ENCODE measurements at places on chromosomes 1 and 21. TPM values are rescaled to one million over a fixed set of nuclear protein-coding genes. Genes with fewer than 3 reads are reported as not detected.
A peak's percentile ranks its signal among the peaks of the same experiment; 100 is the strongest.

DNA sequence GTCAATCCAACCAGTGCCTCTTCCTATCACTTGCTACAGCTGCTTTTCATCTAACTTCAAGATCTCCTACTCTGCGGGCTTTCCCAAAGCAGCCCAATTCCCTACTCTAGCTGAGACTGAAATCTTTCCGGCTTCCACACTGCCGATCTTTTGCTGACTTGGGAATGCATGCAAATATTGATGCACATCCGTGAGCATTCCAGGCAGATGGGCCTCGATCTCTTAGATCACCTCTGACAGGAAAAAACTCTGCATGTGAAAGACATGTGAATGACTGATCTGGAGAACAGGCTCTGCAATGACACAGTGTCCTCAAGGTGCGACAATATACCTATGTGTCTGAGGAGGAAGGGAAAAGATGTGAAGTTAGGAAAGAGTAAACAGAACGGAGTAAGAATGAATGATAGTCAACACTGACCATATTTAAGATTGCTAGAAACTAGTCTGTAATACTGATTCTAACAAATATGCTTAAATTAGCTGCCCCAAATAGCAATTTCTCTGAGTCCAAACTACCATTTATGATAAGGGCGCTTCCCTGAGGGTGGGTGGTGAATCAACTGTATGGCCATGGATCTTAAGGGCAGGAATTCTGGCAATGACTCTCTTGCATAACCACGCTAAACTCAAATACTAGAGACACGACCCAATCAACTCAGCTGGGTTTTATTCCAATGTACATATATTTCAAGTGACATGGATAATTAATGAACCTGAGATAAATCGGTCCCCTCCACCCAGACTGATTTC lies 8.4 kb downstream of the TAF5L start:
- H3K27ac ChIP-seq, result no peak overlapping the region
- no peaks in the 10 kb centered on the region for H3K36me3 ChIP-seq
- no peak overlapping the region for H3K4me3 ChIP-seq
- peaks cover 3% of the 10 kb centered on the region for H3K4me1 ChIP-seq

DNA sequence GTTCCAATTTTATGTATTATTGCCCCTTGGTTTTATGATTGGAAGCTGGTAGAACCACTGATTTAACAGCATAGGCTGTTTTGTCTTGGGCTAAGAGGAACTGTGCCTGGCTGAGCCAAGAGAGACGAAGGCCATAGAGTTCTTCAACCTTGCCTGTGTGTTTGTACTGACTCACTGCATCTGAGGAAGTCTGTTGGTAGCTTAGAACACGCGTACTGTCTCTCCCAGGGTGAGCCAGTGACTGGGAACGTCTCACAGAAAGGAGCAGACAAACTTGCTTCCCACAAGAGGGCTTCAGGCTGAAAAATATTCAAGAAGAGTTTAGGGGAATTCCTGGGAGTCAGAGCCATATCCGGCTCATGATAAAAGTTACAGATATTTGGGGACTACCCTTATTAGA lies 14.9 kb downstream of the TMEM51 start:
- no peaks in the 10 kb centered on the region for H3K36me3 ChIP-seq
- DNase-seq, result no peak
- H3K27me3 ChIP-seq, result no peaks in the 10 kb centered on the region
- H3K4me1 ChIP-seq, result peaks cover 53% of the 10 kb centered on the region
- no peak overlapping the region for H3K4me3 ChIP-seq
- peak overlapping the region; percentile 66 for H3K27ac ChIP-seq

- peak within 1 kb of the TSS; percentile 76 for H3K4me3 ChIP-seq
- H3K4me1 ChIP-seq, result peaks cover 7% of the 10 kb centered on the region
- no peaks in the 10 kb centered on the region for H3K36me3 ChIP-seq
Measured at GRCh38 chr1:77888081-77888780, at the start of gene NEXN. Gene NEXN (plus strand): TSS chr1:77888624. CDS start chr1:77916107, 27,483 bp downstream.

- H3K36me3 ChIP-seq, result no peaks in the 10 kb centered on the region
- no peaks in the 10 kb centered on the region for H3K27me3 ChIP-seq
- peak; percentile 59 for DNase-seq
- H3K4me1 ChIP-seq, result no peaks in the 10 kb centered on the region
Measured at GRCh38 chr1:239570878-239571277, 184.5 kb downstream of the CHRM3 start.

GRCh38 chr1:115670476-115671175 lies 28.9 kb downstream of the VANGL1 start:
- no peak overlapping the region for H3K27ac ChIP-seq
- H3K36me3 ChIP-seq, result no peaks in the 10 kb centered on the region
- H3K4me1 ChIP-seq, result peaks cover 8% of the 10 kb centered on the region

- H3K27ac ChIP-seq, result no peak overlapping the region
- DNase-seq, result no peak
- no peaks in the 10 kb centered on the region for H3K27me3 ChIP-seq
Measured at GRCh38 chr1:38614861-38615260, 244.7 kb downstream of the RRAGC start.

DNA sequence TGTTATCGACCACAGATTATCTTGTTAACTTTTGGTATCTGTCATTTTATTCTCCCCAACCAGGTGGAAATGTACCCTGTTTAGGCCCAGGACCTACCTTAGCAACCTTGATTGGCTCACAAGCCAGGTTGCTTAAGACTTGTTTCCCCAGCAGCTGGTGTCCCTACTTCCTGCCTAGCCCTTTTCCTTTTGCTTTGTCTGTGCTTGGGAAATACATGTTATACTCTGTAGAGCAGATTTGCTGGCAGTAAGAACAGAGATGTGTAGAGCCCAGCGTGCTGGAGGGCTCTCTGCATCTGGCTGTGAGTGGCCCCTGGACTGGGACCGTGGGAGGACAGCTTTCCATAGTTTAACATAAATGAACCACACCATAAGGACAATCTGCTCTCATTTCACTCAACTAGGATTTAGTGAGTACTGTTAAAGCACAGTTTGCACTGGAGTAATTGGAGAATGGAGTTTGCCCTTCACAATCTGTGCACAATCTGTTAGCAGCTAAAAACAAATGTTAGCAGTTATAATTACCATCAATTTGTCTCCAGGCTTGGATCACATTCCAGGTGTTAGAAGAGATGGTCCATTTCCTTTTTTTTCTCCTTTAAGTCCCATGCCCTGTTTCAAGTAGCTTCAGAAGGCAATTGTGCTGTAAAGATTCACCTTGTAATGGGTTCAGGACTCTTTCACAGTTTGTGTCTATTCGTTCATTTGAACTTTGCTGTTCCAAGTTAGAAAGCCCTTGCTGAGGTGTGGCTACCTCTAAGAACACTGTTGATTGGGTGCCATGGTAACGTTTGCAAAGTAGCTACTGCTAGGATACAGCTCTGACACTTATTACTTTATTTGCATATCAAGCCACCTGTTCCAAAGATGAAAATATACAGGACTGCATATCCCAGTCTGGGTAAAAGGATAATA lies at the start of gene APOBEC4:
TSS of gene APOBEC4 (minus strand) at position 770 of the 915 bp plus-strand sequence. CDS start 4,535 bp downstream, outside the sequence.
- peaks cover 3% of the 10 kb centered on the region for H3K4me1 ChIP-seq
- no peak within 1 kb of the TSS for H3K4me3 ChIP-seq
- no peak for DNase-seq
- no peaks in the 10 kb centered on the region for H3K36me3 ChIP-seq

- H3K4me3 ChIP-seq, result no peak overlapping the region
- no peaks in the 10 kb centered on the region for H3K27me3 ChIP-seq
- DNase-seq, result no peak
- no peaks in the 10 kb centered on the region for H3K4me1 ChIP-seq
- no peak overlapping the region for H3K27ac ChIP-seq
Measured at GRCh38 chr1:84344286-84344685, 42.8 kb downstream of the SAMD13 start.

Gene LAD1
- 55.9 TPM for total RNA-seq

Gene PLA2G2A
- 53.5 TPM for total RNA-seq

Gene ACOT11
- 3.2 TPM for total RNA-seq

Data from pancreas (tissue), 10 donors.